HFFc6 (cell line): ENCODE measurements at places on chromosomes 7 and 10. TPM values are rescaled to one million over a fixed set of nuclear protein-coding genes. Genes with fewer than 3 reads are reported as not detected.
A peak's percentile ranks its signal among the peaks of the same experiment; 100 is the strongest.

DNA sequence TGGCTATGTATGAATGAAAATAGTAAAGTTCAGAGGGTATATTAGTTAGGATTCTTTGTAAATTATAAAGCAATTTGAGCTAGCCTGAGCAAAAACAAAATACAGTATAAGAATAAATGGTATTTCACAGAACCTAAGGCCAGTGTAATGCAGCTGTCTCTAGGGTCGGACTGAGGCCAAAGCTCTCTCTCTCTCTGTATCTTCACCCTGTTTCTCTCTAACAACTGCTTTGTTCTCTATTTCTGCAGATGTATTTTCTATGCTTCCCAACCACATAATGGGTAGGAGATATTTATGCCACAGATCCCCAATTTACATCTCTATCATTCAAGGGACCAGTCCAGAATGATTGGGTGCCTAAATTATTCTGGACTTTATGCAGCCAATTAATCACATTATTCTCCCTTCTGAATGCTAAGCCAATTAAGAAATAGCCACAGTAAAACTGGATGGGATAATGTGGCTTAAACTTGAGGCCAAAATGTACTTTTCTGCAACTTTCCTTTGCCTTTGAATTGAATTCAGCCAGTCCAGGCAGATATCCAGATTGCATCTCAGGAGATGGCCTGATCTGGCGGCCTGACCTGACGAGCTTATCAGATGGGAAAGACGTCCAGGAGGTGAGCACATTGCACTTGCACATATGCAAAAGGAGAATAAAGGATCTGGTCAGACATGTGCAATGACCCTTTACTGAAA lies 24.6 kb upstream of the IMMP2L start:
- peaks cover 12% of the 10 kb centered on the region; the same call in 1 of the 2 replicates for H3K4me1 ChIP-seq
- H3K27ac ChIP-seq, result no peak overlapping the region
- DNase-seq, result no peak
- no peaks in the 10 kb centered on the region for H3K27me3 ChIP-seq

GRCh38 chr10:124486635-124487034 lies 25.0 kb downstream of the LHPP start:
- H3K36me3 ChIP-seq, result peaks cover 12% of the 10 kb centered on the region
- H3K27me3 ChIP-seq, result no peaks in the 10 kb centered on the region
- no peak for DNase-seq
- H3K4me3 ChIP-seq, result no peak overlapping the region
- H3K27ac ChIP-seq, result no peak overlapping the region

Gene MMP21
- total RNA-seq, result not detected in 3 replicates

DNA sequence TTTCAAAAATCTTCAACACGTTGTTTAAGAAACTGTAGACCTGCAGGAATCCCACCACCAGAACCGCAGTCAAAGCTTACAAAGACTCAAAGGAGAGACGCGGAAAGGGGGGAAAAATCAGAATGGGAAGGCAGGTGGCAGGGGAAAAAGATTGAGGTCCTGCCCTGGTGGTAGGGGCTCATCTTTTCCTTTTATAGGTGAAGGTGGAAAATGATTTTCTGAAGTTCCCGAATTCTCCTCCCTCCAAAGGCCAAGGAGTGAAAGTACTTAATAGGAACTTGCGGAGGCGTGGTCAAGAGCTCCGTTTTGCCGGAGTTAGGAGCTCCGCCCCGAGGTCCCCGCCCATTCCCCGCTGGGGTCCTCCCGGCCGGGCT lies 724 bp downstream of the BBIP1 start:
- H3K4me3 ChIP-seq, result peak overlapping the region; percentile 94
- DNase-seq, result peak; percentile 95
- H3K36me3 ChIP-seq, result no peaks in the 10 kb centered on the region; the same call in 1 of the 2 replicates
- peaks cover 67% of the 10 kb centered on the region for H3K4me1 ChIP-seq
- H3K27ac ChIP-seq, result peak overlapping the region; percentile 100
- peaks cover 7% of the 10 kb centered on the region; the same call in 1 of the 2 replicates for H3K27me3 ChIP-seq

GRCh38 chr7:130319541-130319940 lies 25.1 kb upstream of the CPA5 start:
- peaks cover 9% of the 10 kb centered on the region; the same call in 1 of the 2 replicates for H3K36me3 ChIP-seq
- H3K27ac ChIP-seq, result no peak overlapping the region
- peaks cover 15% of the 10 kb centered on the region for H3K4me1 ChIP-seq

Gene KRIT1
- 24.2 to 27.0 TPM (median 26.8 TPM) in 3 replicates for total RNA-seq

Gene TMEM176A
- total RNA-seq, result not detected in 3 replicates

Gene SPDYE2B
- not detected in 2 replicates for total RNA-seq

GRCh38 chr7:127667017-127667670 lies 15.2 kb downstream of the SND1 start:
- DNase-seq, result peak; percentile 59
- H3K27ac ChIP-seq, result peak overlapping the region; percentile 97
- H3K36me3 ChIP-seq, result peaks cover 26% of the 10 kb centered on the region
- H3K4me3 ChIP-seq, result peak overlapping the region; percentile 81

Gene TMEM196
- not detected in 3 replicates for total RNA-seq

Gene CALHM1
- total RNA-seq, result not detected in 3 replicates

DNA sequence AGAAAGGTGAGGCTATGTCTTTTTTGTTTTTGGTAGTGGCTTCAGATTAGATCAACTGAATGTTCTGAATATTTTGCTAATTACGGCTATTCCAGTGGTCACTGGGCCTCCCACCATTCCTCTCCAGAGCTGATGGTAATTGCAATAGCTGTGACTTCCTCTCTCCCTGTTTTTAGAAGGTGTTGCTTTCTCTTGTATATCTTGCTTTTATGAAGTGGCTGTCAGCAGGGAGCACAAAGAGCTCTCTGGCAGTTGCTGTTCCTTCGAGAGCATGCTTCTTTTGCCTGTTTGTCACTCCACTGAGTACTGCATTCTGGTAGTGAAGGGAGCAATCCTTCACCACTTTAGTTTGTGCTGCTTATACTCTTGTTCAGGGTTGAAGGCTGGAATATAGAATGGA lies 133.3 kb downstream of the EXOC4 start:
- no peak overlapping the region for H3K27ac ChIP-seq
- no peaks in the 10 kb centered on the region for H3K4me1 ChIP-seq
- H3K27me3 ChIP-seq, result no peaks in the 10 kb centered on the region
- H3K4me3 ChIP-seq, result no peak overlapping the region

GRCh38 chr10:111545861-111546605 lies 469.2 kb downstream of the ADRA2A start:
- no peak for DNase-seq
- H3K4me1 ChIP-seq, result no peaks in the 10 kb centered on the region
- H3K36me3 ChIP-seq, result no peaks in the 10 kb centered on the region
- H3K27me3 ChIP-seq, result no peaks in the 10 kb centered on the region
- no peak overlapping the region for H3K27ac ChIP-seq
- no peak overlapping the region for H3K4me3 ChIP-seq

- DNase-seq, result no peak
- no peak overlapping the region for H3K27ac ChIP-seq
- H3K36me3 ChIP-seq, result peaks cover 59% of the 10 kb centered on the region
- no peak overlapping the region for H3K4me3 ChIP-seq
- peaks cover 46% of the 10 kb centered on the region for H3K4me1 ChIP-seq
- peaks cover 4% of the 10 kb centered on the region for H3K27me3 ChIP-seq
These were observed 168.6 kb downstream of the MLLT10 start for GRCh38 chr10:21702633-21703111.

- H3K4me1 ChIP-seq, result no peaks in the 10 kb centered on the region
- no peaks in the 10 kb centered on the region for H3K36me3 ChIP-seq
- no peak overlapping the region for H3K4me3 ChIP-seq
These were observed 190.1 kb downstream of the LRRTM3 start for GRCh38 chr10:67115972-67116371.

GRCh38 chr7:1235501-1236131 lies 2.9 kb downstream of the UNCX start:
- no peak for DNase-seq
- no peak overlapping the region for H3K27ac ChIP-seq
- H3K27me3 ChIP-seq, result peaks cover 56% of the 10 kb centered on the region
- no peaks in the 10 kb centered on the region for H3K36me3 ChIP-seq
- no peaks in the 10 kb centered on the region for H3K4me1 ChIP-seq
- no peak overlapping the region for H3K4me3 ChIP-seq

DNA sequence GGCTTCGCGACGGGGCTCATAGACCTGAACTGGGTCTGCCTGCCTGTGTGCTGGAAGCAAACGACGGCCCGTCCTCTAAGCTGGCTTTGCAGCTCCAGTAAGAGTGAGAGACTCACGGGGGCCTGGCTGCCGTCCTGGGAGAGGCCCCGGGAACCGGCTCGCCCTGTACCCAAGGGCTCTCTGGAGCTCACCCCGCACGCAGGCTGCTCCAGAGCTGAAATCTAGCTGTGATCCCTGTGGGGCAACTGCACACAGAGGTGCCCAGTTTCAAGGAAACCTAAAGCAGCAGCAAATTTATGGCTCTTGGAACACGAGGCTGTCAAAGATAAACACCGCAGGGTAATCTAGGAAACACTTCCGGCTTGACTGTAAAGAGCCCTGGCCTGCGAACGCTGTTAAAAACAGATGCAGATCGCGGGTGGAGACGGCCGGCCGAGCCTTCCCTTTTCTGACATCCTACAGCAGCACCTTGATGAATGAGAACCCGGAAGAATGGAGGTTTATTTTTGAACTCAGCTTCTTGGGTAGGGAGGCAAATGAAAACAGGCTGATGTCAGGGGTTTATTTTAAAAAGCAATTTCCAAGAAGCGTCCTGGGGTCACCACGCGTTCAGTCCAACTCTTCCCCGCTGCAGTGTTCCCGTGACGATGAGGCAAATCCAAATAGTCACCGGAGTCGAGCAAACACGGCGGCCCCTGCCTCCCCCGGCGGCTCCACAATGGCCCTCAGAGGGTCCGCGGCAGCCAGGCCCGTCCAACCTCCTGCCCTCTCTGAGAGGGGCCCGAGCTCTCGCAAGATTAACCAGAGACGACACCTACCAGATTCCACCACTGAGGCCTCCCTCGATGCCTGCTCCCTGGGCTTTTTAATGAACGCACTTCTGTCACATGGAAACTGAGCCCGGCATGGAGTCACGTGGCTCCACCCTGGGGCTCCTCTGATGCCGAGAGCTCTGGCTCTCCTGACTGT lies 29.6 kb downstream of the AMZ1 start:
- H3K36me3 ChIP-seq, result peaks cover 43% of the 10 kb centered on the region
- H3K27ac ChIP-seq, result no peak overlapping the region
- H3K4me1 ChIP-seq, result peaks cover 29% of the 10 kb centered on the region
- peaks cover 10% of the 10 kb centered on the region for H3K27me3 ChIP-seq

GRCh38 chr10:79098061-79098460 lies 29.3 kb downstream of the ZMIZ1 start:
- peaks cover 15% of the 10 kb centered on the region; the same call in 1 of the 2 replicates for H3K36me3 ChIP-seq
- peak overlapping the region; percentile 17; the same call in 1 of the 2 replicates for H3K4me3 ChIP-seq
- peak overlapping the region; percentile 68 for H3K27ac ChIP-seq

Gene HELLS
- total RNA-seq, result 23.4 to 53.5 TPM (median 50.4 TPM) in 3 replicates

Gene ZNF12
- 12.7 to 16.8 TPM (median 14.2 TPM) in 3 replicates for total RNA-seq

Gene MAGI2
- 7.1 to 7.7 TPM (median 7.6 TPM) in 3 replicates for total RNA-seq

GRCh38 chr10:128462844-128463243 lies 336.6 kb upstream of the MKI67 start:
- H3K27me3 ChIP-seq, result no peaks in the 10 kb centered on the region; the same call in none of the 2 replicates
- DNase-seq, result no peak
- peaks cover 9% of the 10 kb centered on the region; the same call in 1 of the 2 replicates for H3K36me3 ChIP-seq
- H3K4me3 ChIP-seq, result no peak overlapping the region

DNA sequence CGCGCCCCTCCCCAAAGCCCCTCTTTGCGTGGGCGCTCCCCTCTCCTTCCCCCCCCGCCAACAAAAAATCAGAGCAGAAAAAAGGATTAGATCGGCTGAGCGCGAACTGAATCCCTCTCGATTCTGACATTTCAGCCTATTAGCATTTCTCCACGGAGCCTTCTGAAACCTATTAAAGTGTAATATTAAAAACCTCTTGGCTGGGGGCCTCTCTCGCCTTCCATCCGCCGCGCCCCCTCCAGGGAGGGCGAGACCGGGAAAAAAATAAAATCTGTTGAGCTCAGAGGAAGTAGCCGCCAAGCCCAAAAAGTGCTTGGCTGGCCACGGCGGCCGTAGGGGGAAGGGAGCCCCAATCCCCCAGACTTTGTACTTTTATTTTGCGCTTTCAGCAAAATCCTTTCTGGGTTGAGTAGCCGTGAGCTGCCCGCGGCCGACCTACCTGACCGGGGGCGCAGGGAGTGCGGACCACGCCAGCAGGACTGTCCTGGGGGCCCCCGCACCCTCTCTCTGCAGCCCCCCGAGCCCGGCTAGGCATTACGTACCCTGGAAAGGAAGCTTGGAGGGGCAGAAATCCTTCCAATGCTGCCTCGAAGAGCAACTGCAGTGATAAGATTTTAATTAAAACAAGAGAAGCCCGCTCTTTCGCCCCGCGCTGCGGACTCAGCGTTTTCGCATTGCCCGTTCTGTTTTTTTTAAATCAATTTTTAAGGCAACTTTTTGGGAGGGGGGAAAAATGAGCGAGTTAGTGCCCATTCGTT lies 1.3 kb upstream of the TNRC18 start:
- peak overlapping the region; percentile 92 for H3K4me3 ChIP-seq
- DNase-seq, result peak; percentile 17
- H3K36me3 ChIP-seq, result no peaks in the 10 kb centered on the region; the same call in 1 of the 2 replicates
- peaks cover 20% of the 10 kb centered on the region for H3K27me3 ChIP-seq

DNA sequence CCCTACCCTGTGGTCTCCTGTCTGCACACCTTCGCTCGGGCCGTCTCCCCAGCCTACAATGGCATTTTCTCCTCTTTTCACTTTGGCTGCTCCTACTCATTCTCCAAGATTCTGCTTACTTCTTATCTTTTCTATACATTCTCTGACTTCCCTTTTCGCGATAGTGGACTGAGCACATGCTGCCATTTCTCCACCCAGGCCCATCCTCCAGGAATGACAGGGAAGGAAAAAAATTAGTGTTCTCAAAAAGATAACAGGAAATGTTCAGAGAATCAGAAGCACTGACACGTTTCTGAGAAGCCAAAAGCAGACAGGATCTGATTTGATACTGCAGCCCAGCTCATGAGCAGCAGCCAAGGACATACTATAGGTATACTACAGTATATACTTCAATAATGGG lies 6.4 kb upstream of the ANXA11 start:
- H3K27ac ChIP-seq, result no peak overlapping the region
- peaks cover 9% of the 10 kb centered on the region for H3K36me3 ChIP-seq
- H3K4me3 ChIP-seq, result no peak overlapping the region
- peaks cover 42% of the 10 kb centered on the region for H3K4me1 ChIP-seq

DNA sequence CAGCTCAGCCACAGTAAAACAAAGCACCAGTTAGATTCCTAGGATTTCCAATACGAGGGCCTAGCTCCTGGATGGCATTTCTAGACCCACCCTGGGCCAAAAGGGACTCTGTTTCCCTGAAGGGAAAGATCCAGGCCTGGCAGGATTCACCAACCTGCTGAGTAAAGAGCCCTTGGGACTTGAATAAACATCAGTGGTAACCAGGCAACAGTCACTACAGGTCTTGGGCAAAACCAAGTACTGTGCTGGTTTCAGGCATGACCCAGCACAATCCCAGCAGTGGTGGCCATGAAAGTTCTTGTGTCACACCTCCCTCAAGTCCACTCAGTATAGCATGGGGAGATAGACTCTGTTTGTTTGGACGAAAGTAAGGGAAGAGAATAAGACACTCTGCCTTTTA lies 31.0 kb upstream of the STARD3NL start:
- no peaks in the 10 kb centered on the region for H3K27me3 ChIP-seq
- H3K27ac ChIP-seq, result no peak overlapping the region
- H3K36me3 ChIP-seq, result no peaks in the 10 kb centered on the region
- no peak for DNase-seq
- no peaks in the 10 kb centered on the region for H3K4me1 ChIP-seq
- H3K4me3 ChIP-seq, result no peak overlapping the region

Gene FAM24B
- 5.7 to 8.8 TPM (median 7.2 TPM) in 3 replicates for total RNA-seq
